ENCODE measurements at places on chromosomes 6 and 20. TPM values are rescaled to one million over a fixed set of nuclear protein-coding genes. Genes with fewer than 3 reads are reported as not detected.

The CRISP2 gene
- total RNA-seq = not detected

The HCRTR2 gene
- total RNA-seq = not detected

The PPDPF gene
- 270 TPM for total RNA-seq

The DYNLT2 gene
- 0.47 TPM for total RNA-seq

The SLC18B1 gene
- 3.7 TPM for total RNA-seq

The COL9A3 gene
- total RNA-seq = 133 TPM
